ENCODE measurements at places on chromosomes 3 and 15.

GRCh38 chr15:91032919-91033803, 10.8 kb upstream of the VPS33B start:
- peak; percentile 58 for DNase-seq

GRCh38 chr3:189344996-189345395, 173.2 kb downstream of the TPRG1 start:
- DNase-seq = no peak

DNA sequence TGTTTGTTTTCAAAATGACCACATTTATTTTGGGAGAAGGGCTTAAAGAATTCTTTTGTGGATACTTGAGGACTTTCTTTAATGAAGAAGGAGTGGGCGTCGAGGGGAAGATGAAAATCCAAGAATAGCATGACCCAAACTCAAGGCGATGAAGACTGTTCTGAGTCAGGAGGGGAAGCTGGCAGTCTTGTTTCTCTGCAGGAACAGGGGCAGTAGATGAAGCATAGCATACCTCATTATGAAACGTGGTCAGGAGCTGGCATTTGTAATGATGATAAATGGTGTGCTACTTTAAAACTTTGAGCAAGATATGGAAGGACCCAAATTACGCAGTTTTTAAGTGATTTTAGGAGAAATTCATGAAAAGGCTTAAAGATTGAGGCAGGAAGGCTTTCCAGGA, 549.0 kb downstream of the IGSF11 start:
- DNase-seq = no peak

DNA sequence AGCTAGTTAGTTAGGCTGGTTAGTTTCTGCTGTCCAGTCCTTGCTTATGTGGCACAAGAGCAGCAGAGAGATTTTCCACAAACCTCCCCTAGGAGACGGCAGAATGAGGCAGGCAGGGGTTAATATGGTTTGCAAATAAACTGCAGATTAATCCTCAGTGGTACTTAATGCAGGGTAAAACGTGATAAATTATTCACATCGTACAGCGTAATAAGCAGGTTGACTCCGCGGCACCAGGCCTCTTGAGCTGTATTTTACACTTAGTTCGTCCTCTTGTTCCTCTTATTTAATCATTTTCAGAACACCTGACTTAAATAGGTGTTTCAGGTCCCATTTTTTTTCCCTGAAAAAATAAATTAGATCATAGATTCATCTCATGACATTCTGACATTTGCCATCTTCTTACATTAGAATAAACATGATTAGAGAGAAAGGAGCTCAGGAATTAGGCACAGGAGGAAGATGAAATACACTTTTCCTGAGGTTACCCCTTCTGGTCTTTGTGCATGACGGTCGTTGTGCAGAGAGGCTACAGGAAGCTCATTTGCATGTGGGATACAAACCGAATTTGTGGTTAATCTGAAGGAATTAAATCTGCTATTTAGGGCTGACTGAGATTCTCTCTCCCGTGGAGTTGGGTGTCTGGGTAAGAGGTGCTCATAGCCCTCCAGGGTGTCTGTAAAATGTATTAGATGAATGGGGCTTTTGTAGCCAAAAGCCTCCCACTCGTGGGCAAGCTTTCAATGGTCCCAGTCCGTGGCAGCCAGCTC, 27.1 kb upstream of the VPS8 start:
- DNase-seq = no peak

DNA sequence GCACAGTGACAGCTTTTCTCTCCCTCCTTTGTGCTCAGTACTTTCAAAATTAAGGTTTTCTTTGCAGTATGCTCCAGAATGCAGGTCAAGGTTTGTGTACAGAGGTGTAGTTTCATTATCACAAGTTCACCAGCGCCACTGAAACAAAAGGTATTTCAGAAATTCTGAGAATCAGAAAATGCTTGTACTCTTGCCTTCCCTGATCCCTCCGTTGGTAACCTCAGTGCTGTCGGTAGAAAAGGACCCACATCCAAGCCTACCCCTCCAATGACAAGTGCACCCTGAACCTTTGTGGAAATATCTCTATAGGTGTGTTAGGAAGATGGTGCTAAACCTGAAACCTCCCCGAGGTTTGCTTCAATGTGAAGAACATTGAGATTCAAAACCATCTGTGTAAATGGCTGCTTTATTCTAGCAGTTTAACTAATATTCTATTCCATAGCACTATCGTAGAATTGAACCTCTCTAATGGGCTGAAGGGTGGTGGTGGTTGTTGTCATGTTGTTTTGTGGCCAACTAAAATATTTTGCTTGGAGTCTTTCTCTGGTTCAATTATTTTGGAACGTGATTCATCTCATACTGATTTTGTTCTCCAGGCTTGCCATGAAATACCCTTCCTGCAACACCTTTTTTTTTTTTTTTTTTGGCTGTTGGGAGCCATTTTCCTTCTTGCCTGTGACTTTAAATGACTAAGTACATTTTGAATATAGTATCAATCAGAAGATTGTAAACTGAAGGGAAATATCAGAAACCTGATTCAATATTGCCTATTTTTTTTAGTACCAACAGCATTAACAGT, 20.7 kb downstream of the ZBTB38 start:
- DNase-seq = peak; percentile 26

All from Daoy (cell line).